Endodermal cell (in vitro differentiated cells): ENCODE measurements at places on chromosomes 3 and 15. TPM values are rescaled to one million over a fixed set of nuclear protein-coding genes. Genes with fewer than 3 reads are reported as not detected.

Gene ACOX2
- total RNA-seq, result 8.6 and 9.8 TPM in 2 replicates

DNA sequence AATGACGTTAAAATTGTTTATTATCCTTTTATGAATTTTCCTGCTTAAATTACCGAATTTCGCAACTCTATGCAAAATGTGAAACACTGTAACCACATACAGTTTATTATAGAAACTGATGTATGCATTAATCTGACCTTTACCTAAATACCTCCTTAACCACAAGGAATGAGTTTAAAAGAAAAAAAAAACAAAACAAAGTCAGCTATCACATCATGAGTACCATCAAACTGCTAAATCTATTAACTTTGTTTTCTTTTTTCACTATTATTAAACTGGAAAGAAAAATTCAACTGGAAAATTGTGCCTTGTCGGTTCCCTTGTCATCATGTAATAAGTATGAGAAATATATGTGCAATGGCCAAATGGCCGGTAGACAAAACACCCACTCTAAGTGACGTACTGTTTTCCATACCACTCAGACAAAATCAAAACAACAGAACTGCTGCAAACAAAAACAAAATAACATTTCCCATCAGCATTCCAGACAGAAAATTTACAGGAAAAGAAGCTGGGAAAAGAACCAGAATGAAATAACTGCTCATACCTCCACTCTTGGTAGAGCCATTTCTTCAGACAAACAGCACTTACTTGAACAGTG, 415.3 kb downstream of the FOXP1 start:
- no peak overlapping the region for H3K4me3 ChIP-seq
- H3K4me1 ChIP-seq, result peaks cover 19% of the 10 kb centered on the region
- no peaks in the 10 kb centered on the region for H3K27me3 ChIP-seq
- DNase-seq, result no peak
- no peak overlapping the region for H3K27ac ChIP-seq

Gene ISLR
- total RNA-seq, result 0.23 TPM in 1 of 3 replicates, not detected in the others

Gene CILP
- 0.07 TPM in 1 of 3 replicates, not detected in the others for total RNA-seq

Gene TEX55
- total RNA-seq, result not detected in 2 replicates

Gene CFAP100
- total RNA-seq, result 0.66 and 0.70 TPM in 2 replicates
